ENCODE measurements at places on chromosomes 11 and 22. TPM values are rescaled to one million over a fixed set of nuclear protein-coding genes. Genes with fewer than 3 reads are reported as not detected.

ACTN3 gene
- total RNA-seq = under 0.01 TPM

CCDC87 gene
- 0.76 TPM for total RNA-seq

MRGPRX1 gene
- not detected for total RNA-seq

LINC01488 gene
- not detected for total RNA-seq

CARD10 gene
- 13.1 TPM for total RNA-seq

GPHA2 gene
- not detected for total RNA-seq

TMPRSS4 gene
- total RNA-seq = not detected

PATE2 gene
- total RNA-seq = 0.13 TPM

RCE1 gene
- 9.1 TPM for total RNA-seq

ZMAT5 gene
- total RNA-seq = 15.9 TPM

RHOD gene
- total RNA-seq = 38.4 TPM

PLAAT2 gene
- not detected for total RNA-seq

TEX12 gene
- total RNA-seq = 0.65 TPM

RIC8A gene
- 136 TPM for total RNA-seq

C11orf42 gene
- not detected for total RNA-seq

CENPM gene
- total RNA-seq = 7.8 TPM

OR56A1 gene
- total RNA-seq = not detected

USP2 gene
- 1.5 TPM for total RNA-seq

Measured in articular chondrocyte of knee joint (primary cell).